Aorta (tissue), 5 donors: ENCODE measurements at places on chromosomes 3 and 15. TPM values are rescaled to one million over a fixed set of nuclear protein-coding genes. Genes with fewer than 3 reads are reported as not detected.

KAT2B gene
- total RNA-seq: 44.1 TPM

- no peak for DNase-seq
Observed at GRCh38 chr3:140761076-140761639, 83.3 kb downstream of the TRIM42 start.

COLQ gene
- 10.7 TPM for total RNA-seq

GRCh38 chr3:134086616-134087015 is 56.9 kb upstream of the SLCO2A1 start:
- no peak for DNase-seq

DNA sequence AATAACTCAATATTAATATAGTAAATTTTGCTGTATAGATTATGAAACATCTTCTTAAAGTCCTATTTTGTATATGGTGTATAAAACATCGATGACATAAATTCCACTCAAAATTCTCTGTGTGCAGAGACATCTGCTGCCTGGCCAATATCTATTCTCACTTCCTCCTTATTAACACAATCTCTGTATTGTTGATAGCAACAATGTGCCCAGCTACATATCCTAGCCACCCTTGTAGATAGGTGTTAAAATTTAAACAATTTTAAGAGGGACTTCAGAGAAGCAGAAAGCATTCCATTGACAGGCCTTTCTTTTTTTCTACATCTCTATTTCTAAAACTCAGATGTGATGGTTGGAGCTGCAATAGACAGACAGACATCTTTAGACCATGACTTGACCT is 72.3 kb downstream of the FGF12 start:
- no peak for DNase-seq

- DNase-seq: no peak
Observed at GRCh38 chr3:122952520-122952919, 75.0 kb downstream of the SEMA5B start.

DNA sequence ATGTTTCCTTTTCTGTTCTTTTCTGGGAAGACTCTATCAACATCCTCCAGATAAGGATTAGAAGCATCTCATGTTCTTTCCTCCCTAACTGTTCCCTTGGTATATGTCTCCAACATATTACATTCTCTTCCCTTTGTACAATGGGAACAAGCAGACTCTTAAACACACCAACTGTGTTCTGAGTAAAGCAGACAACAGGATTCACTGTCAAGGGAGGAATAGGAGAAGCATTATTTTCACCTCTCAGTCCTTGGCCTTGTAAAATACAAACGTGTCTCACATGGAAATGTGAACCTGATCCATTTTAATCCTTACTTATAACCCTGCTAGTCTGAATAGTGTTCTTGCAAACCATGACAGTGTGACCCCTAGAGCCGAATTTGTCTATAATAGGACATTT is 19.6 kb downstream of the GYG1 start:
- no peak for DNase-seq

DNA sequence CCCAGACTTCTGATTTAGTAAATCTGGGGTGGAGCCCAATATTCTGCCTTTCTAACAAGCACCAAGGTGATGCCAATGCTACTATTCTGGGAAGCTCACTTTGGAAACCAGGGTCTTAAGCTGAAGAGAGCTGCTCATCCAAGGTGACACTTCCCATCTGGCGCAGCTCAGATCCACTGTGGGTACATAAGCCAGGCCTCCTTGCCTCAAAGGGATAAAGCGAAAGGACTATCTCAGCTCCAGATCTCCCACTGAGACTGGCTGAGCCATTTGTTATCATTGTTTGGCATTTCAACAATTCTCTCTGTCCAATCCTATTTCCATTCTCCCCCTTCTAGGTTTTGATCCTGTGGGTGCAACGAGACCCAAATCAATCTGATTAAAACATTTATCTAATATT is 323.8 kb downstream of the GBE1 start:
- DNase-seq: no peak
